ENCODE measurements at places on chromosomes 11 and 22.

GRCh38 chr11:6538945-6539344 is 41.9 kb downstream of the DNHD1 start:
- no peak for DNase-seq

GRCh38 chr22:36461665-36462649 is 19.5 kb downstream of the TXN2 start:
- no peak for DNase-seq

DNA sequence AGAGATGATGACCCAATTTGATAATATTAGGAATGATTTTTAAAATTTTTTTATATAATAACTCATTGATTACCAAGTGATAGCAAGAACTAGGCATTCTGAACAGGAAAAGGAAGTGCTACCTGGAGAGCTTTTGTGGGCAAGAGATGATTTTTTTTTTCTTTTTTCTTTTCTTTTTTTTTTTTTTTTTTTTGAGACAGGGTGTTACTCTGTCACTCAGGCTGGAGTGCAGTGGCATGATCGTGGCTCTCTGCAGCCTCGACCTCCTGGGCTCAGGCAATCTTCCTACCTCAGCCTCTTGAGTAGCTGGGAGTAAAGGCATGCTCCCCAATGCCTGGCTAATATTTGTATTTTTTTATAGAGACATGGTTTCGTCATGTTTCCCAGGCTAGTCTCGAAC is 40.4 kb downstream of the TNRC6B start:
- no peak for DNase-seq

DNA sequence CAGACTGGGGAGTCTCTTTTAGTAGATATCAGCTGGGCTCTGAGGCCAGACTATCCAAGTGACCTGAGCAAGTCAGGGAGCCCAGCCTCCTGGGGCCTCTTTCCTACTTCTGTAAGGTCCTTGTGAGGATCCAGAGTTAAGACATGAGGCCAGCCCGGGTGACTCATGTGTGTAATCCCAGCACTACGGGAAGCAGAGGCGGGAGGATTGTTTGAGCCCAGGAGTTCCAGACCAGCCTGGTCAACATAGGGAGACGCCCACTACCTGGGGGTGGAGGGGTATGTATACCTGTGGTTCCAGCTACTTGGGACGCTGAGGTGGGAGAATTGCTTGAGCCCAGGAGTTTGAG is 36.9 kb upstream of the POLA2 start:
- no peak for DNase-seq

- DNase-seq = no peak
Measured at GRCh38 chr11:73757598-73757997, 3.3 kb downstream of the RAB6A start.

DNA sequence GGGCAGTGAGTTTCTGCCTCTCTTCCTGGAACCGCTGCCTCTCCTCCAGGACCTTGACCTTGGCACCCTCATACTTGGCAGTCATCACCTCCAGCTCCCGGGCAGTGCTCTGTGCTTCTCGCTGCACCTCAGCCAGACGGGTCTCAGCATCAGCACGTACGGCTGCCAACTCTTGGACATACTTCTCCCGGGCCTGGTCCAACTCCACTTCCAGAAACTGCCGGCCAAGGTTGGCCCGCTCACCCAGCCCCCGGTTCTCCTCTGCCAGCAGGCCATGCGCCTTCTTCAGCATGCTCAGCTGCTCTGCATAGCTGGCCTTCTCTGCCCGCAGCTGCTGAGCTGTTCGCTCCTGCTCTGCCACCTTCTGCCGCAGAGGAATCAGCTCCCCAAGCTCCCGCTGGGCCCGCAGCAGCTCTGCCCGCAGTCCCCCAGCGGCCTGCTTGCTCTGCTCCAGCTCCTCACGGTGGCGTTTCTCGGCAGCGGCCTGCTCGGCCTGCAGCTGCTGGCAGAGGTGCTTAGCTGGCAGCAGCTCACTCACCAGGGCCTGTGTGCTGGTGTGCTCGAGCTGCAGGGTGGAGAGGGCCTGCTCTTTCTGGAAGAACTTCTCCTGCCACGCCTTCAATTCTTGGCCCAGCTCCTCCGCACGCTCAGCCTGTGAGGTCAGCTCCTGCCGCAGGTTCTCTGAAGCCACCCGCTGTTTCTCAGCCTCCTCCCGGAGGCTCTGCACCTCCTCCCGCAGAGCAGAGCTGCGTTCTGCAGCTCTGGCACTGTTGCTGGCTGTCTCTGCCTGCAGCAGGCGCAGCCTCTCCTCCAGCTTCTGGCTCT is 14.4 kb downstream of the IL18BP start:
- DNase-seq = no peak

DNA sequence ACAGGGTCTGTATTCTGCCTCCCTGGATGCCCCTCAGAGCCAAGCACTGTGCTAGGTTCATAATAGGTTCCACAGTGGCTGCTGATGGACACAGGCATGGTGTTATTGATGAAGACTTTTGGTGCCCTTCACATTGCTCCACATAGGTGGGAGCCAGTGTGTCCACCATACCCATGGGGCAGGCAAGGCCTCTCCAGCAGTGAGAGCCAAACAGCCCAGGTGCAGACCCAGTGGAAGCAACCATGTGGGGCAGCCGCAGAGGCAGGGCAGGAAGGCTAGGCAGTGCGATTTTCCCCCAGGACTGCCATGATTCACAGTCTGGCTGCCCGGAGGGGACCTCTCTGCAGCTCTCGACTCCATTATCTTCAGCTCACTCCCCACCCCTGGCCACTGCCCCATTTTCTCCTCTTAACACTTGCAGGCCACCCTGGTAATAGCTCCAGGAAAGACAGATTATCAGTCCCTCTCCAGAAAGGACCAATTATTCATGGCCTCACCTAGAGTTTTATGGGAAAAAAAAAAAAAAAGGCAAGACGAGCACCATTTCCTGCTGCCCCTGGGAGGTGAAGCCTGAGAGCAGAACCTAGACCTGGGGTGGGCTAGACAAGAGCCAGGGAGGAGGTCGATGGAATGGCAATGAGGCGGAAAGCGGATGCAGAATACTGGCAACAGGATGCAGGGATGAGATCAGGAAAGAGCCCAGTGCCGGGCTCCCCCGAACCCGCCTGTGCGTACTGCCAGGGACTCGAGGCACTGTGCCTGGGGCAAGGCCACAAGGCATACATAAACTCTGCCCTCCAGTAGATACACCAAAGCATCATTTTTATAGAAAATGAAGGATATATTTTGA is 343.0 kb upstream of the NCAM1 start:
- no peak for DNase-seq

DNA sequence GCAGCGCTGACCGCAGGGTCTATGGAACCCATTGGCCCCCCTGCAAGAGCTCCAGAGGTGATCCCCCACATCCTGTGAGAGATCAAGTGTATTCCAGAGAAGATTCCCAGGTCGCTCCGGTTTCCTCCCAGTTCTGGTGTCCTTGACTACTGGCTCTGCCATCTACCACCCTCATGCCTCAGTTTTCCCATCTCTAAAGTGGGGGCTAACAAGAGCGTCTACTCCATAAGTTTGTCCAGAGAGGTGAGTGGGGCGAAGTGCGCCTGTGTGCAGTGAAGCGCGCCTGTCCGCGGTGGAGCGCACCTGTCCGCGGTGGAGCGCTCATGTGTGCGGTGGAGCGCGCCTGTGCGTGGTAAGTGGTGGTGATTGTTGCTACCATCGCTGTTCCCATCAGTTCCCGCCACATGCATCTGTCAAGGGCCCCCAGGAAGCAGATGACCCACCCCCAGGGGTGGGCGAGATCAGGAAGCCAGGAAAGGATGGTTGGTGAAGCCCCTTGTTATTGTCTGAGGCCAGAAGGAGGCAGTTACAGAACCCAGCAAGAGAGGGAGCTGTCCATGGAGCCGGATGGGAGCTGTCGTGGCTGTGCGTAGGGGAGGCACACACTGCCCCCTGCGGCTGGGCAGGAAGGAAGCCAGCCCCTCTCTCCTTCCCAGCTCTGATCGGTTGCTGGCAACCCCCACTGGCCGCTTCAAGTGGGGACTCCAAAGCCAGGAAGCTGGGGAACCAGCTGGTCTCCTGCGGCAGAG is 73.2 kb upstream of the FGF3 start:
- DNase-seq = no peak

DNA sequence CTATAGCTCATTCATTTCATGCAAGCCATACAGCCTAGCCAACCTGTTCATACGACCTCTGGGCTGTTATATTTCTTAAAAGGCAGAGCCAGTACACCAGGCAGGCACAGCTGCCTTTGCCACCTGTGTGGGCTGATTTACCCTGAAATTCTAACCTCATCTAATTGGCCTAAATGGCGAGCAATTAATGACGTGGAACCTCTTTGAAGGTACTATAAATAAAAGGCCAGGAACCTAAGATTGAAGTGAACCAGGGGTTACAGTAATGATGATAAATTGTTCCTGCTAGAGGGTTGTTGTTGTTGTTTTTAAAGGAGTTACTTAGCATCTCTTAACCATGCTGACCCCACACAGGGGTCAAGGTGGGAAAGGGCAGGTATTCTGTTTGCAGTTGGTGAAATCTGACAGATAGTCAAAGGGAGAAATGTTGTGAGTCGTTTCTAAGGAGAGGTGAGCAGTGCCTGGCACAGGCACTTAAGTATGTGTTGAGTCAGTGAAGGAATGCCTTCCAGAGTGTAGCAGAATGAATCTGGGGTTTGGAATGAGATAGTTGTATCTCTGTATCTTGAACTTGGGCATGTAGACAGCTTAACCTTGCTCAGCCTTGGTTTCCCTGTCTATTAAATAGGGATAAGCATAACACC is 213.5 kb upstream of the NAV2 start:
- peak; percentile 55 for DNase-seq

DNA sequence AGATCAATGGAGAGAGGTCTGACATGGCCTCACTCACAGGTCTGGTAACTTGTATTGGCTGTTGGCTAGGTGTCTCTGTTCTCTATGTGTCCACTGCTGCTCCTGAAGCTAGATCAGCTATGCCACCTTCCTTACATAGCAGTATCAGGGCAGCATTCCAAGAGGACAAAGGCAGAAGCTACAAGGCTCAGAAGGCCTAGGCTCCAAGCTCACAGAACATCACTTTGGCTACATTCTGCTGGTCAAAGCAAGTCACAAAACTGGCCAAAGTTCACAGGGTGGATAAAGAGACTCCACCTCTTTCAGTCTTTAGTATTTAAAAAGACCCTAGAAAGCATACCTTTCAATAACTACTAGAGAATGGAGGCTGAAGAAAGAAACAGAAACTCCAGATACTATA is 4.1 kb downstream of the SLC5A12 start:
- no peak for DNase-seq

- no peak for DNase-seq
Measured at GRCh38 chr11:66866511-66866986, 9.7 kb downstream of the LRFN4 start.

- no peak for DNase-seq
Measured at GRCh38 chr11:99135508-99135907, 114.8 kb downstream of the CNTN5 start.

GRCh38 chr11:15883455-15883920 is 472.9 kb downstream of the SOX6 start:
- DNase-seq = no peak

GRCh38 chr11:83192606-83193245 is 786 bp upstream of the ANKRD42 start:
- DNase-seq = no peak

Measured in left renal cortex interstitium (tissue), 4 donors.